ENCODE measurements at places on chromosomes 12 and 14. TPM values are rescaled to one million over a fixed set of nuclear protein-coding genes. Genes with fewer than 3 reads are reported as not detected.
A peak's percentile ranks its signal among the peaks of the same experiment; 100 is the strongest.

The FRS2 gene
- 37.8 TPM for total RNA-seq

The KRT72 gene
- not detected for total RNA-seq

The GSG1 gene
- total RNA-seq, result not detected

The KRT75 gene
- not detected for total RNA-seq

The DHRS2 gene
- total RNA-seq, result not detected

The PAH gene
- total RNA-seq, result not detected

The KRT73 gene
- not detected for total RNA-seq

DNA sequence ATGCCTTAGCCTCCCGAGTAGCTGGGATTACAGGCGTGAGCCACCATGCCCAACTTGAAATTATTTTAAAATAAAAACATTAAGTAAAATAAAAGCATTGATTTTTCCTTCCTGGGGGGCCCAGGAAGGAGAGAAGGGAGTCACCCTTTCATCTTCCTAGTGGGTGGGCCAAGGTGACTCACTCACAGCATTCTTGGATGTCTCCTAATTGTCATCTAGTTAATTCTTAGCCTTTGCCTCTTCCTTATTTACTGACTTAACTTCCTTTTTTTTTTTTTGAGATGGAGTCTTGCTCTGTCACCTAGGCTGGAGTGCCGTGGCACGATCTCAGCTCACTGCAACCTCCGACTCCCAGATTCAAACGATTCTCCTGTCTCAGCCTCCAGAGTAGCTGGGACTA, 29.2 kb downstream of the TMEM120B start:
- DNase-seq, result no peak

GRCh38 chr12:10607885-10608458, 5.4 kb downstream of the MAGOHB start:
- no peak for DNase-seq

DNA sequence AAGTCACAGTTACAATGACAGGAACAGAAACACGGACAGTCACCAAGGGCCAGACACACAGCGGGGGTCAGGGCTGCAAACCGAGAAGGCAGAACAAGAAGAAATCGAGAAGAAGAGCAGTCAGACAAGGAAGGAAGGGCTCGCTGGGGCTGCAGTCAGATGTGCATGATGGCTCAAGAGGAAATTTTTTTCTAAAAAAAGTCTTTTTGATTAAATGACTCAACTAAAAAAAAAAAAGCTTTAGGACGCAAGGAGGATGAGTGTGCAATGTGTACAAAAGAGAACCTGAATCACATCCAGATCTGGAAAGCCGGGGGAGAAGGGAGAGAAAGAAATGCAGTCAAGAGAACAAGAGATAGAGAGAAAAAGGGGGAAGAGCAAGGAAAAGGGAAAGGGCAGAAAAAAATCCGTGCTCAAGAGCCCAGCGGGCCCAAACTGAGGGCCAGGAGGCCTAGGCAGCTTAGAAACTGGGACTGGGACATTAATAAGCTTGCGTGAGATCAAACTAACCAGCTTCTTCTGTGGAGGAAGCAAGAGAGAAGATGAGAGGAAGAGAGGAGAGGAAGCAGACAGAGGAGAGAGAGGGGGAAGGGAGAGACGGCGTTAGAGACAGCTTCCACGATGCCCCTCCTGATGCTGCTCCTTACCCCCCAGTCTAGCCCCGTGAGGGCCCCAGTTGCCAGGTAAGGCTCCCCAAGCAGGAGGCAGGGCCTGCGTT, 6.7 kb downstream of the IFFO1 start:
- no peak for DNase-seq

DNA sequence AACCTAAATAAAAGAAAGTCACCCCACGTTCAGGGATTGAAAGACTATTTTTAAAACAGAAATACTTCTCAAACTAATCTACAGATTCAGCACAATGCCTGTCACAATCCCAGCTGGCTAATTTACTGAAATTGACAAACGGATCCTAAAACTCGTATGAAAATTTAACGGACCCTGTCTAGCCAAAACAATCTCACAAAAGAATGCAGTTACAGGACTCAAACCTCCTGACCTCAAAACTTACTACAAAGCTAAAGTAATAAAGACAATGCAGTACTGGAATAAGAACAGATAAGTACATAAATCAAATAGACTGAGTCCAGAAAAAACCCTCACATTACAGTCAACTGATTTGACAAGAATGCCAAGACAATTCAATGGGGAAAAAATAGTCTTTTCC, 48.8 kb downstream of the IPO8 start:
- no peak for DNase-seq

- DNase-seq, result no peak
Measured at GRCh38 chr12:123573870-123574269, 10.5 kb upstream of the TMED2 start.

GRCh38 chr14:86050072-86050683, 520.2 kb downstream of the FLRT2 start:
- no peak for DNase-seq

DNA sequence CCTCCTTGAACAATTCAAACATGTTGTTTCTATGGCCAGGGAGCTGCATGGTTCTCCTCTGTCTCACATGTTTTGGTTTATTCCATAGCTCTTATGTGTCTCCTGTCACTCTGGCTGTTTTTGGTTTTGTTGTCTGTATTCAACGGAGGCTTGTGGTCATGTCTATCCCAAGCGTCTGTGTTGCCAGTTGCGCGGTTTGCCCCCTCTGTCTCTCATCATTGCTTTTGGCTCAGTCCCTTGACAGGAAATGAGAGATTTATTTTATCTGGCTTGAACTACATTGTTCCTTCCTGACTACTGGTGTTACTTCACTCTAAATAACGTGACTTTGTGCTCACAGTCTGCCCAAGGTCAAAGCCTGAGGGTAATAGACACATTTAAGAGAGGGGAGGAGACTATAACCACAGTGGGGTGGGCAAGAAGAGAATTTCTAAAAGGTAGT, 96.4 kb upstream of the SOX5 start:
- no peak for DNase-seq

GRCh38 chr14:28102001-28102400, 664.6 kb upstream of the FOXG1 start:
- DNase-seq, result no peak

GRCh38 chr14:79265366-79265946, 945.8 kb downstream of the DIO2 start:
- no peak for DNase-seq

DNA sequence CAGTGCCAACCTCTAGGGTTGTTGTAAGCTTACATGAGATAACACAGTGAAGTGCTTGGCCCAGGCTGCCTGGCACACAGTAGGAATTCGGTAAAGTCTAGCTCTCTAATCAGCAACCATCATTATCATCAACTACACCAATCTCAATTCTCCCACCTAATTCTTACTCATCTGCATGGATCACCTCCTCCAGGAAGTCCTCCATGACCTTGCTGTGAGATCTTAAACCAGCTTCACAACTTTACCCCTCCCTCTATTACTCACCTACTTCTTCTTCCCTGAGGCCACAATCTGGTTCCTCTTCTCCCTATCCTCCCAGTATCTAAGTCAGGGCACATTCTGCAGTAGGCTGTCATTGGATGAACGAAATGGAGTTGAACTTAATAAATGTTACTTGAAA, 67.3 kb downstream of the GSC start:
- no peak for DNase-seq

DNA sequence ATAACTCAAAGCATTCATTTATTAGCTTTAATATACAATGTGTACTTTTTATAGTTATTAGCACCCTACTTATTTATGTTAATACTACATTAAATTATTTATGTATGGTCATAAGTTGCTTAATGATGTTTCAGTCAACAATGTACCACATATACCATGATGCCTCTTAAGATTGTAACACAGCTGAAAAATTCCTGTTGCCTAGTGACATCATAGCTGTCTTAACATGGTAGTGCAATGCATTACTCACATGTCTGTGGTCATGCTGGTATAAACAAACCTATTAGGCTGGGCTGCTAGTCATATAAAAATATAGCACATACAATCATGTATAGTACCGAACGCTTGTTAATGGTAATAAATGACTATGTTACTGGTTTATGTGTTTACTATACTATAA, 120.4 kb downstream of the ANO6 start:
- no peak for DNase-seq

- no peak for DNase-seq
Measured at GRCh38 chr14:51607711-51608110, 44.0 kb upstream of the FRMD6 start.

DNA sequence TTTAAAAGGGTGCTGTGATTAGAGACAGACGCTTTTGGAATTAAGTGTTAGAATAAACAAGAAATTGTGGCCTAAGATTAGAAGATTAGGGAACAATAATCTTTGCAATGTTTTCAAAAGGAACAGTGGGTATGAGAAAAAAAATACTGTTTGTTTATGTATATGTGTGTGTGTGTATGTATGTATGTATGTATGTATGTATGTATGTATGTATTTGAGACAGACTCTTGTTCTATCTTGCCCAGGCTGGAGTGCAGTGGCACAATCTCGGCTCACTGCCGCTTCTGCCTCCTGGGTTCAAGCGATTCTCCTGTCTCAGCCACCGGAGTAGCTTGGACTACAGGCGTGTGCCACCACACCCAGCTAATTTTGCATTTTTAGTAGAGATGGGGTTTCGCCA, 81.6 kb downstream of the TRAFD1 start:
- DNase-seq, result peak; percentile 28

- no peak for DNase-seq
Measured at GRCh38 chr12:67045650-67046049, 223.5 kb upstream of the CAND1 start.

Measured in mesenteric fat pad (tissue), 1 donor.